C1 segment of cervical spinal cord (tissue), 14 donors: ENCODE measurements at places on chromosomes 16 and 17.

- no peak for DNase-seq
Measured at GRCh38 chr17:63657786-63658185, 35.6 kb downstream of the MAP3K3 start.

DNA sequence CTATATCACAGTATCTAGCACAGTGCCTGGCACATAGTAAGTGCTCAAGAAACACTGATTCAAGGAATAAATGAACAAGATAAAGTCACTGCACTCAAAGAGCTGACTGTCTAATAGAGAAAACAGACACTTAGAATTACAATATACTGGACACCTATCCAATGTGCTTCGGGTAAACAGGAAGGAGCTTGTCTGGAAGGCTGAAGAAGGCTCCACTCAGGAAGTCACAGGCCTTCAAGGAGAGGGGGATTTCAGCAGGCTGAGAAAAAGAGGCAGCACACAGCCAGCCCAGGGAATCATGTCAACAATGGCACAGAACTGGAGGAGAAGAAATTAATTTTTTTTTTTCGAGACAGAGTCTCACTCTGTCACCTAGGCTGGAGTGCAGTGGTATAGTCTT is 9.7 kb upstream of the IL4R start:
- DNase-seq, result no peak

- no peak for DNase-seq
Measured at GRCh38 chr17:60398227-60398959, 6.5 kb upstream of the USP32 start.

DNA sequence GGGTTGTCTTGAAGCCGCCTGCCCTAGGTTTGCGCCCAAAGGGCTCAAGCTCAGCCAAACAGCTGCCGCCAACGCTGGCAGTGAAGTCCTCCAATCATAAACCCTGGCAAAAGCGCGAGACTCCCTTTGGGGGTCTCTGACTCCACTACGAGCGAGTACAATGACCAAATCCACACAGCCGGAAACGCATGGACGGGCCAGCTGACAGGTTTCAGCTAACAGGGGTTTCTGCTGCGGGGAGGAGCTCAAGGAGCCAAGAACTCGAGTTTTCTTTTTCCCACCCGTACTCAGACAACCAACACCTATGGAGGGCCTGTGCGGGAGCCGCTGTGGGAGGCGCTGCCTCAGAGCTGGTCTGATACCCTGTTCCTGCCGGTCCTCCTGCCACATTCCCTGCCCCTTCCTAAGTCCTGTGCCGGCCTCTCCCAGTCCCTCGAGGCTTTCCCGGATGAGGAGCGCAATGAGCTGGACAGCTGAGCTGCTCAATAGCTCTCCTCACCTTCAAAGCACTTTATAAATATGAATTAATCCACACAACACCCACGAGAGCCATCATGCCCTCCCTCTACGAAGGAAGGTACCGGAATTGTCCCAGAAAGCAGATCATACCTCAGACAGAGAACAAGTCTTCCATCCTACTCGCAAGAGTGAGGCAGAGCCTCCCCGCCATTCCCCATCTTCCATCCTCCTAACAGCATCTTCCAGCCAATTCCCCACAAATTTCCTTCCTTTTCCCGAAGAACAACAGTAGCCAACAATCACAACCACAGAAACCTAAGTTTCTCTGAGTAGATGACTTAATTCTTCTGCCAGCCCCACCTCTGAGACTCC is 6.1 kb downstream of the ABR start:
- DNase-seq, result no peak

DNA sequence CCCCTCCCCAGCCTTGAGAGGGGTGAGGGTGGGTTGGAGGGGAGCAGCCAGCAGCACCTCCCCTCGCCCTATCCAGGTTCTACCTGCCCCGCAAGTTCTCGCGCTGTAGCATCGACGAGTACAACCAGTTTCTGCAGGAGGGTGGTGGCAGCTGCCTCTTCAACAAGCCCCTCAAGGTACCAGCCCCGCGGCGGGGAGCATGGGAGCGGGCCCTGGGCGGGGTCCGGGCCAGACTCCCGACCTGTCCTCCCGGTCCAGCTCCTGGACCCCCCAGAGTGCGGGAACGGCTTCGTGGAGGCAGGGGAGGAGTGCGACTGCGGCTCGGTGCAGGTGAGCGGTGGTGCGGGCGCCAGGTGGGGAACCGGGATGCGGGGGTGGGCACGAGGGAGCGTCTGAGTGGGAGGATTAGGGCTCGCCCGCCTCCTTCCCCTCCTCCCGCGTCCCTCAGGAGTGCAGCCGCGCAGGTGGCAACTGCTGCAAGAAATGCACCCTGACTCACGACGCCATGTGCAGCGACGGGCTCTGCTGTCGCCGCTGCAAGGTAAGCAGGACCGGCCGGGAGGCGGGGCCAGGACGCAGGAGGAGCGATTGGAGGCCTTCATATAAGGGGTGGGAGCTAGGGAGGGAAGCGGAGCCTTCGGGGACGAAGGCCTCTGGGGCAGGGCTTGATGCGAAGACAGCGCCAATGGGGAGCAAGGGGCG is 16.5 kb downstream of the ADAM11 start:
- no peak for DNase-seq

- DNase-seq, result no peak
Measured at GRCh38 chr17:30368912-30369720, 9.6 kb upstream of the CPD start.

- no peak for DNase-seq
Measured at GRCh38 chr16:1100084-1100800, 4.2 kb upstream of the C1QTNF8 start.

DNA sequence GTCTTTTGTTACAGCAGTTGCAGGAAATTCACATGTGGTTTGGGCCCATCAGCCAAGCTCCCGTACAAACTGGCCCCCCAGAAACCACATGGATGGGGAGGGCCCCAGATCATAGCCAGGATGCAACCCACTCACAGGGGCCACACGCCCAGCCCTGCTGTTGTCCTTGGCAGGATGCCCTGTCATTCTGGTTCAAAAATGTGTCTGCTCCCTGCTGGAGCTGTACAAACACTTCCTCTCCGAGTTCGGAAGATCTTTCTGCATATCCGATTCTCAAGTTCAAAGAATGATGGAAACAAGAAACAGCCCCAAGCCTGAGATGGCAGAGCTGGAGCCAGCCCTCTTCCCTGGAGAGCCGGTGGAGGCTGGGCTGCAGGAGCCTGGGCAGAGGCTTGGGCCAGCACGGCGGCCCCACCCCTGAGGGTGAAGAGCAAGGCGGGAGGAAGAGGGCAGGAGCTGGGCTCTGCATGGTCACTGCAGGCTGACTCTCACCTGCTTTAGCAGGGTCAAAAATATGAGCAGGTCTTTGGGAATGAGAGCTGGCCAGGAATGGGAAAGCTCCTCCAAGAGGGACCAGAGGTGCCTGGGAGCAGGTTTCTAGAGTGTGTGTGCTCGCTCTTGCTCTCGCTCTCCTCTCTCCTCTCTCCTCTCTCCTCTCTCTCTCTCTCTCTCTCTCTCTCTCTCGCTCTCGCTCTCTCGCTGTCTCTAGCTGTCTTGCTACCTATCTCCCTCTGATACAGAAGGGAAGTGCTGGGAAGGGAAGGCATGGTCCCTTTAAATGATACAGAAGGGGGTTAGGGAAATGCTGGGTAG is 34.7 kb upstream of the ENPP7 start:
- DNase-seq, result peak; percentile 63

GRCh38 chr17:80279895-80280294 is 19.2 kb downstream of the RNF213 start:
- DNase-seq, result no peak

DNA sequence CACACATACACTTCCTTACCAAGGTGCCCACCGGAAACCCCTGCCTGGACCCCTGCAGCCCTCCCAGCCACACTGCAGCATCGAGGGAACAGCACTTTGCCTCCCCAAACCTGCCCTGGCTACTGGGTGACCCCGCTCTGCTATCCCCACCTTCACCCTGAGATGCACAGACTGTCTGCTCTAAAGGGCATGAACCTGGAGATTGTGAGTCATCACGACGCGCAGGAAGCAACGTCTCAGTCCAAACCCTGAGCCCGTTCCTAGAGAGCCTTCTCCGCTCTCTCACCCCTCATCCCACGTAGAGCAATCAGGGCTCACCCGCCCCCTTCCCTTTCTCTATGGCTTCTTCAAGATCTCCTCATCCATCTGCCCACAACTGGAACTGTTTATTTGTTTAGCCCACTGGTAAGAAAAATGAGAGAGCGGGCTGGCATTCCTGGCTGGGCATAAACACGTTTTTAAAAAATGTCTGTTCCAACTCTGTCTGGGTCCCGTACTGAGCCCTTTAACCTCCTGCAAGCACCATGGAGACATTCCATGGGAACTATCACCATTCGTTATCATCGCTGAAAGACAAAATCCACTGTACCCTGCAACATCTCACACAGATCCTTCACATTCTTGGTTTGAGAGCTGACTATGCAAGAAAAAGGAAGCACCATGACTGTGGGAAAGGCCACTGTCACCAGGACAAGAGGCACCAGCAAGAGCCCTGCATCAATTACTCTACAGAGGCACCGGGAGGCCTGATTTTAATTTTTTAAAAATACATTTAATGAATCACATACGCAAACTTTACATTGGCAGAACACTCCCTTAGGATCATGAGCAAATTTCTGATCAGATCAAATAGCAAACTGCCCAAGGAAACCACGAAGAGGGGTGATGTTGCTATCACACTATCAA is 28.2 kb downstream of the ZFHX3 start:
- no peak for DNase-seq

- no peak for DNase-seq
Measured at GRCh38 chr16:53913099-53913870, 209.3 kb downstream of the FTO start.

GRCh38 chr16:51762081-51762996 is 611.3 kb upstream of the SALL1 start:
- peak; percentile 75 for DNase-seq

- DNase-seq, result no peak
Measured at GRCh38 chr17:41736983-41737679, 2.7 kb upstream of the HAP1 start.

GRCh38 chr16:78768718-78769117 is 669.3 kb downstream of the WWOX start:
- DNase-seq, result no peak

DNA sequence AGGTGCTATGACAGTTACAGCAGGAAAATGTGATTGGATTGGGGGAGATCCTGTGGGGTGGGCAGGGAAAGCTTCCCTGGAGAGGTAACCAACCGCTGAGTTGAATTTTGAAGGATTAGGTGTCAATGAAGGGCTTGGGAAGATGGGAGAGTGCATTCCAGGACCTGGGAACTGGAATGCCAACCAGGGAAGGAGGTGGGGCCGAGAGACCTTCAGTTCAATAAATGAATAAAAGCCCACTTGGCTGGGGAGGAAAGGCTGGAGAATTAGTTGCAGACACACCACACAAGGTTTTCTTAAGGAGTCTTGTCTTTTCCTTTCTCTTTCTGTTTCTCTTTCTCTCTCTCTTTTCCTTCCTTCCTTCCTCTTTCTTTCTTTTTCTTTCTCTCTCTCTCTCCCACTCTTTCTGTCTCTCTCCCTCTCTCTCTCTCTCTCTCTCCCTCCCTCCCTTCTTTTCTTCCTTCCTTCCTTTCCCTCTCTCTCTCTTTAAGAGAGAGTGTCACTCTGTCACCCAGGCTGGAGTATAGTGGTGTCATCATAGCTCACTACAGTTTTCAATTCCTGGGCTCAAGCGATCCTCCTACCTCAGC is 3.3 kb downstream of the USP43 start:
- DNase-seq, result no peak

DNA sequence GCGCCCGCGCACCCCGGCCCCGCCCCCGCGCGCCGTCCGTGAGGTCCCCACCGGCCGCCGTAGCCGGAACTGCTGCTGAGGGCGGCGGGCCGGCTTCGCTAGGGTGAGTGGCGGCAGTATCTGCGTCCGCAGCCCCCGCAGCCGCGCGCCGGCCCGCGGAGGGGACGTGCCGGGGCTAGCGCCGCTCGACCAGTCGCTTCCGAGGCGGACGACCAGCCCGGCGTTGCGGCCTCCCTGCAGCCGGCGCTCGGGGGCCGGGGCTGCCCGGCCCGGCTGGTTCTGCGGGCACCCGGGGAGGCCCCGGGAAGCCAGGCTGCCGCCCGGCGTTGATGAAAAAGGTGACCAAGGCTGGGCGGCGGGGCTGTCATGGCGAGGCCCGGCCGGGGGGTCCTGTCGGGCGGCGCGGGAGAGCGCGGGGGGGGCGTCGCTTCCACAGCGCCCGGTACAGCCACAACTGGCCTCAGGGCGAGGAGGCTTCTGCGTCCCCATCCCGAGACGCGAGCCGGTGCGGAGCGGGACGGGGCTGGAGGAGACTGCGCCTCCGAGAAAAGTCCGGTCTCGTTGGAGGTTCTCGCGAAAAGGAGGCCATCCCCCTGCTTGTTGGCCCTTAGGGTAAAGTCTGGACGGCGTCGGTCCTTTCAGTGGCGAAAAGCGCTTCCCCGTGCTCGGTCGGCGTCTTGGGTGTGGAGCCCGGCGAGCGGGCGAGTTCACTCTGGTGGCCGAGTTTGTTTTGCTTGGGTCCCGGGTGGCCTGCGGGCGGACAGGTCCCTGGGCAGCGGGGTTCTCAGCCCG is at the start of gene CRAMP1:
CRAMP1 (plus strand) TSS at position 41 of the 792 bp plus-strand sequence. CDS start 2,280 bp downstream, outside the sequence.
- DNase-seq, result no peak

DNA sequence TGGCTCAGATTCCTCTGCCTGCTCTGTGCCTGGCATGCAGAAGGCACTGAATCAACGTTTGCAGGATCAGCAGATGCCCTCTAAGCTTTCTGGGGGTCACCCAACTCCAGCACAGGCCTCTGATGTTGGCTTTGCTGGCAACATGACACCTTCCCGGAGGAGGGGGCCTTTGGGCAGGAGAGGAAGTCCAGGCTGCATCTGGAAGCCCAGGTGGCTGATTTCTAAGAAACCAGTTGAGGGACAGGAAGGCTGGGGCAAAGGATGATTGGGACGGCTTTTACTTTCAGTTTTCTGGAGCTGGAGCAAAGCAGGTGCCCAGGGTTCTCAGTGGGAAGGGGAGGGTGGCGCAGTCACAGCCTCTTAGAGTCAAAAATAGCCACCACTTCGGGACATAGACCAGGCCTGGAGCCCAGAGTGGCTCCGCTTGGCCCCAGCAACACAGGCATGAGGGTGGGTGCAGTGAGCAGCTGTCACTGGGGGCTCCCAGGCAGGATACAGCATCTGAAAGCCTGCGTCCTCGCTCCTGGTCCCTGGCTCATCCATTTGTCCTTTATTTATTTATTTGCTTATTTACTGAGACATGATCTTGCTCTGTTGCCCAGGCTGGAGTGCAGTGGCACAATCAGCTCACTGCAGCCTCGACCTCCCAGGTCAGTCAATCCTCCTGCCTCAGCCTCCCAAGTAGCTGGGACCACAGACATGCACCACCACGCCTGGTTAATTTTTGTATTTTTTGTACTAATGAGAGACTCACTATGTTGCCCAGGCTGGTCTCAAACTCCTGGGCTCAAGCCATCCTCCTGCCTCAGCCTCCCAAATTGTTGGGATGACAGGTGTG is 15.1 kb downstream of the SOCS1 start:
- DNase-seq, result no peak

DNA sequence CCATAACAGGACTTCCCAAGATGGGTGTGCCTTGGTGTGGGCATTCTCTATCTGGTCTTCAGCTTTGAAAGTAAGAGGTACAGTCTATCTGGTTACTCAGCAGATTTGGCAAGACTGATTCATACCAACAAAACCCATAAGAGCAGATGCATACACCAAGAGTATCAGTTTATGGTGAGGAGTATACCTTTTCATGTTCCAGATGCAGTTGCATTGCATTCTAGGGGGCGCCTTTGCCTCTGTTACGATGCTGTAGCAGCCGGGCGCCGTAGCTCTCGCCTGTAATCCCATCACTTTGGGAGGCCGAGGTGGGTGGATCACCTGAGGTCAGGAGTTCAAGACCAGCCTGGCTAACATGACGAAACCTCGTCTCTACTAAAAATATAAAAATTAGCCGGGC is 31.1 kb upstream of the CARMIL2 start:
- no peak for DNase-seq

GRCh38 chr17:73598212-73598611 is 46.0 kb downstream of the SDK2 start:
- no peak for DNase-seq

GRCh38 chr17:50708050-50709000 is 611 bp upstream of the ANKRD40 start:
- peak; percentile 53 for DNase-seq
